ENCODE measurements at places on chromosomes 7 and 10.

GRCh38 chr7:108045154-108045553 lies 42.2 kb upstream of the LAMB1 start:
- DNase-seq: no peak

DNA sequence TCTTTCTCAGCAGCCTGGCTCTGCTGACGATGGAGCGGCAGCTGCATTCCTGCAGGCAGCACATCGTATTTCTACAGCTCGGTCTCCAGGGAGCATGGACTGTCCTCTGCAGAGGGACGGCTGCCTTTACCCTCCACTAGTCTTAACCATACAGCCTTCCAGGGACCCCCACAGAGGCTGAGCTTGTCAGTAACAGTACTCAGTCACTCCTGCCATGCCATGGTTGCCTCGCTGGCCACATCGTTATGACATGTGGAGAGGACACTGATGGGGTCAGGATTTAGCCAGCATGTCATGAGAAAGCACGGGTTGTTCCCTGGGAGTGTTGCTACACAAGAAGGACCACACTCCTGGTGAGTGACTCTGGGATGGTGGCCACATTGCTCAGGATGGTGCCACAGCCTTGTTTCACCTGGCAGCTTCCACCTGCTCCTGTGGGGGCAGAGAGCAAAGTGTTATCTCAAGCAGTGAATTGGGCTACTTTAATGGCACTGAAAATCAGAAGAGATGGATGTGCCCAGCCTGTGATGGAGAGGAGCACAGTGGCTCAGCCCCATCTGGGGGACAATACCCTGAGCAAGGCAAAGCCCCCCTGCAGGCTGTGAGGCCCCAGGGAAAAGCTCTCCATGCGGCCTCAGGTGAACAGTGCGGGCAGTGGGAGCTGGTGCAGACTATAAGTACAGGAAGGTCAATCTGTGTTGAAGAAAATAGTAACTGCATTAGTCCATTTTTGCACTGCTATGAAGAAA lies 443.9 kb downstream of the TCERG1L start:
- no peak for DNase-seq

DNA sequence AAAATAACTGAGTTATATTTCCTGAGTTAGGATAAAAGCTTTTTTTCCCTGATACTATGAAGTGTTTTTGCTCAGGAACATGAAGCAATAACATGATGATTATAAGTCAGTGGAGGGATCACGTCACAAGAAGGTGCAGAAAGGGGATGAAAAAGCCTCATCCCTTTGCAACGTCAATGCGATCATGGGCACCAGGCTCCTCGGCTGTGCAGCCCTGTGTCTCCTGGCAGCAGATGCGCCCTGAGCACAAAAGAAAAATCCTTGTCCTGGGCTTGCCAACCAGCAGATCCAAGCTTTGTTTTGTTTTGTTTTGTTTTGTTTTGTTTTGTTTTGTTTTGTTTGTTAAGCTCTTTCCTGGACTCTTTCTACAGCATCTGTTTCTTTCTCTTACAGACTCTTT lies 103.5 kb upstream of the PRSS1 start:
- no peak for DNase-seq

DNA sequence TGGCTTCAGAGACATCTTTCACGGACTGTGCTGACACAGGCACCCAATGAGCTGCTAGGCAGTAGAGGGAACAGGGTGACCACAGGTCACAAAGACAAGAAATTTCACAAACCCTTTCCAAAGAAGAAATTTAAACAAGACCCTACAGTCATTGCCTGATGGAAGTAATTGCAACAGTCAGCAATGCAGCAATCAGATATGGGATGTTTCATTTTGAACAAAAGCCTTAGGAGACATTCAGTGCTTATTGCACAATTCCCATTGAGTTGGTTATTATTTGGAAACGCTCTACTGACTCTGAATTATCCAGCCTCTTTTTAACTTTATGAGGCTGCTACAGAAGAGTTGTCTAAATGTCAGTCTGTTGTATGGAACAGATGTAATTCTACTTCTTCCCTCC lies 85.5 kb downstream of the ETV1 start:
- no peak for DNase-seq

DNA sequence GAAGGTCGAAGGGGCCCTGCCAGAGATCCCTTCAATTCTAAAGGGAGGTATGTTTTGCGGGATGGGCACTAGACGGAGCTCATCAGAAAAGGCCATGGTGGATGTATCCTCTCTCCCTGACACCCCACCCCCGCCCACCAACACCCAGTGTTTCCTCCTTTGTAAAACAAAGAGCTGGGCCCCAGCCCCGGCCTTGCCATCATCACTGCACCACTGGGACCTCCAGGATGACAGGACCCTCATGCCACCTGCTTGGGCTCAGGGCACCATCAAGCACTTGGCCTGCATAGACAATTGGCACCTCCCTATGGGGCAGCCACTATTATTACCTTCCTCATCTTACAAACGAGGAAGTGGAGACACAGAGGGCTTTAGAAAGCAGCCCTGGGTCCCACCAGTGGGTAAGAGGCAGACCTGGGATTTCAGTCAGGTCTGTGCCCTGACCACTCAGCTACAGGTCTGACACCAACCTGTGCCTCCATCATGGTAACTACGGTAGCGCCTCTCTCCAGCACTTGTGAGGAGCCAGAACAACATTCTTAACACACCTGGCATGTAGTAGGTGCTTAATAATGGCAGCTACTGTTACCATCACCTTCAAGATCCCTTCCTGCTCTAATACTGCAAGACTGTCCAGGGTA lies 2.0 kb downstream of the CALML3 start:
- no peak for DNase-seq

GRCh38 chr10:49600781-49601400 lies 9.2 kb upstream of the SLC18A3 start:
- no peak for DNase-seq

DNA sequence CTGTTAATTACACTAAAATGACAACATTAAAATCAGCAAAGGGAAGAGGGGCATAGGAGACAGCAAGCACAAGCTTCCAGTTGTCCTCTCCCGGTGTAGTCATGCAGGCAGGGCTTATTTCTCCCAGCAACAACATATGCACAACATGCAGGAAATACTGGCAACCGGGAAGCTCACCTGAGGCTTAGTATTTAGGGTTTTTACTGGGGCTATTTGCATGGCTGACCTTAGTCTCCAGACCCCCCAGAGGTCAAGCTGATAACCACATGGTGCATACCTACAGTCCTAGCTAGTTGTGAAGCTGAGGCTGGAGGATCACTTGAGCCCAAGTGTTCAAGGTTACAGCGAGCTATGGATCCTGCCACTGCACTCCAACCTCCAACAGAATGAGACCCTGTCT lies 12.8 kb upstream of the JMJD1C start:
- DNase-seq: no peak

GRCh38 chr10:80144696-80145131 lies 12.2 kb downstream of the PLAC9 start:
- DNase-seq: no peak

GRCh38 chr7:40221836-40222235 lies 87.0 kb downstream of the SUGCT start:
- no peak for DNase-seq

- DNase-seq: no peak
Measured at GRCh38 chr10:125092564-125093031, 67.8 kb downstream of the CTBP2 start.

- DNase-seq: no peak
Measured at GRCh38 chr10:124211921-124212320, 118.5 kb upstream of the CHST15 start.

DNA sequence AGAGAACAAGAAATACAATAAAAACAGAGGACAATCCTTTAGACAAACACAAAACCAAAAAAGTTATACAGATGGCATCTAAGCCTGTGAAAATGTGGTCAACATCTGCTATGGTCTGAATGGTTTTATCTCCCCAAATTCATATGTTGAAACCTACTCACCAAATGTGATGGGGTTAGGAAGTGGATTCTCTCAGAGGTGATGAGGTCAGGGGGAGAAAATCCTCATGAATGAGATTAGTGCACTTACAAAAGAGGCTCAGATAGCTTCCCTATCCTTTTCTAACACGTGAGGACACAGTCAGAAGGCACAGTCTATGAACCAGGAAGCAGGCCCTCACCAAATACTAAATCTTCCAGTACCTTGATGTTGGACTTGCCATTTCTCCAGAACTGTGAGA lies 147.8 kb upstream of the GPR22 start:
- DNase-seq: no peak
